ENCODE measurements at places on chromosomes 3 and 15.

GRCh38 chr15:40293905-40294895, 11.3 kb upstream of the ANKRD63 start:
- no peak for DNase-seq

GRCh38 chr3:30690199-30690598, 83.8 kb downstream of the TGFBR2 start:
- DNase-seq: no peak

- no peak for DNase-seq
These were observed 98.7 kb downstream of the PLCH1 start for GRCh38 chr3:155646128-155646527.

GRCh38 chr3:42036483-42036823, 54.7 kb upstream of the TRAK1 start:
- no peak for DNase-seq

- DNase-seq: no peak
These were observed 105.5 kb upstream of the IL12A start for GRCh38 chr3:159882790-159883779.

DNA sequence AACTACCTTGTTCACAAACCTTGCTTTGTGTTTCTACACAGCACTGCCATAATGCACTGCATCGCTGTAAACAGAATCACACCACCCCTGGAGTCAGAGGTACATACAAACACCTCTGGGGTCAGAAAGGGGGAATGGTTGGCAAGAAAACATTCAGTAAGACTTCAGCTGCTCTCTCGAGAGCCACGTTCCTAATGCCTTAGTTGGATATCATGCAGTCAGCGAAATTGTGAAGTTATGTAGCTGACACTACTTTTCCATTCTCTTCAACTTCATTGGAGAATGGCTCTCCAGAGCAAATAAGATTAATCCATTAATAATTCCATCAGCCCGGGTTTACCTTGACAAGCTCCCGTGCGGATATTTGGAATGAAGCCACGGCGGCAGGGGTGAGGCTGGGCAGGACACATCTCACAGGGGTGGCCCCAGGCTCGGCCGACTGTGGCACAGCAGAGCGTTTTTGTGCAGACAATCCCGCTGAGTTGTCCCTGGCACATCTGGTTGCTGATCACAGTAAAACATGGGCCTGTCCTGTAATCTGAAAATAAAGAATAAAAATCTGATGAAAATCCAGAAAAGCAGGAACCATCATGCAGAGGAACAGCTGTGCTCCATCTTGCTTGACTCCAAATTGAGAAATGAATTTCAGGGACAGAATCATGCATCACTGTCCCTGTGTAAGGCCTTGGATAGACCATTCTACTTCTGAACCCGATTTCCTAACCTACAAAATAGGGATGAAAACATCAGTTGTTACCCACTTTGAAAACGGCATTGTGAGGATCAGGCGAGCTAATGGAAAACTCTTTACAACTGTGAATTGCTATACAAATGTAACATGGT, 108.0 kb downstream of the FBN1 start:
- DNase-seq: no peak

GRCh38 chr15:57018151-57018550, 99.7 kb downstream of the TCF12 start:
- DNase-seq: no peak

DNA sequence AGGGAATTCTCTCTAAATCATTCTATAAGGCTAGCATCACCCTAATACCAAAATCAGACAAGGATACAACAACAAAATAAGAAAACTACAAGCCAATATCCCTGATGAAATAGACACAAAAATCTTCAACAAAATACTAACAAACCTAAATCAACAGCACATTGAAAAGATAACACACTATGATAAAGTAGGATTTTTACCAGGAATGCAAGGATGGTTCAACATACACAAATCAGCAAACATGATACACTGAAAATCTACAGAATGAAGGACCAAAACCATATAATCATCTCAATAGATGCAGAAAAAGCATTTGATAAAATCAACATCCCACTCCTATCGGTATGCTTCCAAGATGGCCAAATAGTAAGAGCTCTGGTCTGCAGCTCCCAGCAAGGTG, 39.5 kb downstream of the ALDH1A2 start:
- no peak for DNase-seq

- DNase-seq: no peak
These were observed 3.5 kb upstream of the PPIB start for GRCh38 chr15:64166102-64166890.

GRCh38 chr3:24505691-24506550, 11.3 kb upstream of the THRB start:
- no peak for DNase-seq

- no peak for DNase-seq
These were observed 41.9 kb downstream of the PCOLCE2 start for GRCh38 chr3:142846779-142847577.

DNA sequence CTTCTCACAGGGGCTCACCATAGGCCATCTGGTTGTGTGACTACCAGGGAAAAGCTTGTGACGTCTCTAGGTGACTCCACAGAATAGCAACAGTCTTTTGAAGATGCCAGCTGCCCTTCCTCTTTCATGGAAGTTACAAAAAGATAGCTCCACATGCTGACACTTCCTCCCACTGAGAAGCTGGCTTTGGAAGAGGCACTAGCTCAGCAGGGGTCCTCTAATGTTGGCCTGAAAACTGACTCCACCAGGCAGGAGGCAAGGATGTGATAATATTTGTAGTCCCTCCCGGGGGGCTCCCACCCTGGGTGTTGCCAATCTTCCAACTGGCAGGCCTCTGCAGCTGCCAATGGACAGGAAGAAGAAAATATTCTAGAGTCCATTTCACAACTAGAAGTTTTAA, 343.5 kb downstream of the NEK10 start:
- peak; percentile 21 for DNase-seq

- no peak for DNase-seq
These were observed 24.9 kb upstream of the LRIG1 start for GRCh38 chr3:66525771-66526170.

- no peak for DNase-seq
These were observed 106.3 kb downstream of the CADPS start for GRCh38 chr3:62768896-62769295.

GRCh38 chr3:155302481-155302880, 9.0 kb upstream of the STRIT1 start:
- DNase-seq: no peak

DNA sequence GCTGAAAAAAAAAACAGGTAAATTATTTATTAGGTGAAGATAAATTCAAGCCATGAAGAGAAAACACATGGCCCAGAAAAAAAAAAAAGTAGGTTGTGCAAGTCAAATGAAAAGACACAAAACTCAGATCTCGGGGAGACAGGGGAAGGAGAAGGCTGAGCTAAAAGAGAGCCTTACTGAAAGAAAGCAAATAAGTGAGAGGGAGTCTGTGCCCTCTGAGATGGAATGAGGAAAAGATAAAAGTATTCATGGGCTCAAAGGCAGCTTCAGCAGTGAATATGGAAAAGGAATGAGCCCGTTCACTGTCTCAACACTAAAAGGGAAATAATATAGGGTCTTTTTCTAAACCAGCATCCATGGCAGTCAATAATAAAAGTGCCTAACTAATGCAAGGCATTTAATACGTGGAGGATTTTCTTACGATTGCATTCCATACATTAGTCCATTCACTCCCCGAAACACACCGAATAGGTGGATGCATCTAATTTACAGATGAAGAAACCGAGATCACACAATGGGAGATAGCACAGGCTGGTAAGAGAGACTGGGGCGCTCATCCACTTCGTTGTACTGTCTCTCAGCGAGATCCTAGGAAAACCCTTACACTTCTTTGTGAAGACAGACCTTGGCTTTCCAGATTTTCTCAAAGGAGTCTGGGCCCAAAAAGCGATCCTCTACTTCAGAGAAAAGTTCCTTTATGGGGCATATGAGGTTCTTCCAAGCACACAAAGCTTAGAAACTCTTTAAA, 1.1 kb downstream of the TFDP2 start:
- no peak for DNase-seq

DNA sequence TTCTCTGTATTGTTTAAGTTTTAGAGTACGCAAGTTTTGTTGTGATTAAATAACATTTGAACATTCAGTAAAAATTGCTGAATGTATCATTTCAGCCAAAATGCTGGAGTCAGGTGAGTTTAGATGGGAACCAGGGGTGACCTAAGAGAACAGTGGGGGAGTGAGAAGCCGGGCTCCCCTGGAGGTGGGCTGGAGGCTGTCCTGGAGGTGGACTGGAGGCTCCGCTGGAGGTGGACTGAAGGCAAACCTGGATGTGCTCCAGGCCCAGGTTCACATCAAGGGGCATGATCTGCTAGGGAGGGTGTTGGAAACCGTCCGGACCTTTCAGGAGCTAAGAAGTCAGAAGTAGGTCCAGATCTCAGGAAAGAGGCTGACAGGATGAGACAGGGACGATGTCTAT, 23.7 kb downstream of the DNAJB8 start:
- no peak for DNase-seq

- DNase-seq: no peak
These were observed 219.3 kb upstream of the NR2E3 start for GRCh38 chr15:71591057-71591456.

DNA sequence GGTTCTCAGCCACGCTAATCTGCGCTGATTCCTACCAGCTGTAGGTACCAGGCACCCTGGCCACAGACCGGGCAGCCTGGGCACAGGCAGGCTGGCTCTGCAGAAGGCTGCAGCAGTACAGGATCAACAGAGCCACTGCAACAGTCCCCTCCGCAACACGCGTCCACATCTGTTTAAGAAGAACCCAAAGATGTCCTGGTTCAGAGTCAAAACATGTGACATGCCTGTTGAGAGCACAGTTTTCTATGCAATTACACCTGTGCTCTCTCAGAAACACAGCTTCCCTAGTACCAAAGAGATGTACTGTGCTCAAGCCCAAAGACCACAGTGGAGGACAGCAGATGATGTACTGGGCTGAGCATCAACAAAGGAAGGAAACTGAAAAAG, 18.8 kb downstream of the LRIG1 start:
- DNase-seq: no peak

DNA sequence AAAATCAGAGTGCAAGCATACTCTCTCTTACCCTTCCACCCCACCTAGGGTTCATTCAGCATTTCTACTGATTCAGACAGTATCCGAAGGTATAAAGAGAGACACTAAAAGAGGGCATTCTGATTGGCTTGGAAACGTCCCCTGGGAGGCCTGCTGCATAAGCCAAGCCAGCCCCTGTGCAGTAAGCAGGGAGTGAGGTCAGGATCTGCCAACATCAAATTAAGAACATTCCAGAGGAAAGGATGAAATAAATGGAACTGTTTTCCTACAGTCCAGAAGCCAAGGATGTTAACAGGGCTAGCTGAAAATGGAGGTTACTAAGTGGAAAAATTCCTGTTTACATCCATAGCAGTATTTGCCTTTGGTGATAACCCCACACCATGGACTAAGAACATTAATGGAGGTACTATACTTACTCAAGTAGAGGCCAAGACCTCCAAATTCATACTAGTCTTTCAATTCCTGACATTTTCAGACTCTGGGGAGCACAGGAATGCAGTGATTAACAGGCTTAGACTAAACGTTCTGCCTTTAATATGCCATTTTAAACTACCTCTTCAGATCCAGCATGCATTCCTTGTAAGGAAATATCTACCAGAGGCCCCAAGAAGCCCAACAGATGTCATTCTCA, 34.5 kb downstream of the NPTN start:
- no peak for DNase-seq

- DNase-seq: no peak
These were observed 59.2 kb upstream of the C15orf39 start for GRCh38 chr15:75142499-75142898.

- no peak for DNase-seq
These were observed 1.6 kb downstream of the EIF4E3 start for GRCh38 chr3:71723452-71724170.

DNA sequence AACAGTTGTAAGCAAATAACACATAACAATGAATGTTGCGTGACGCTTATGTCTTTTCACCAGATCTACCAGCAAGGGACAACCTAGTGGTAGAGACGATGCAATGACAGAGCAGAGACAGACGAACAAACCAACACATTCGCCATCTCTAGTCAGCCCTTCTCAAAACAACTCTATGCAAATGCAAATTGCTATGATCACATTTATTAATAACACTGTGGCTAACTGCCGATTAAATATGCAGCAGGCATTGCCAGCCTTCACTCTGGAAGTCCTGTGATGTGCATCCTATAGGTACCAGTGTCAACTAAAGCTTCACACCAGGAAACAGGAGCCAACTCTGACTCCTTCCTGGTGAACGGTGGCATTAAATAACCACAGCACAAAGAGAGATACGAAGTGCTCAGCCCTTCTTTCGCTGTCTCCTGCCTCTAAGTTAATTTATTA, 94.2 kb downstream of the FOXP1 start:
- no peak for DNase-seq

GRCh38 chr3:42117175-42118008, 26.2 kb downstream of the TRAK1 start:
- DNase-seq: no peak

- peak; percentile 81 for DNase-seq
These were observed 147.6 kb downstream of the IL20RB start for GRCh38 chr3:137105277-137105977.

DNA sequence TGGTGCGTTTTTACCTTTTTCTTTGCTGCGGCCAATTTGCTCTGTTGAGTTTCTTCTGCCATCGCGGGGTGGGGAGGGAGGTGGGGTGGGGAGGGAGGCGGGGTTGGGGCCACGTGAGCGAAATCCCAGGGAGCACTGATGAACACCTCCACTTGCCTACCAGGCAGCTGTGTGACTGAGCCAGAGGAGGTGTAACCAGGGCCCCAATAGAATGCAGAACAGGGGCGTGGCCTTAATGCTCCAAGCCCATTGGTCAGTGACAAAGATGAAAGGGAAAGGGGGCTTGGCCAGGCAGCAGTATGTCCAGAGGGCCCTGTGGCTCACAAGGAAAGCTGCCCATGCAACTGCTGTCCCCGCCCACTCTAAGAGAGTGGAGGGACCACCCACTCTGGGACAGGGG, 21.4 kb upstream of the OR4F6 start:
- no peak for DNase-seq

GRCh38 chr3:87997298-87997697, 61.5 kb downstream of the CGGBP1 start:
- no peak for DNase-seq

DNA sequence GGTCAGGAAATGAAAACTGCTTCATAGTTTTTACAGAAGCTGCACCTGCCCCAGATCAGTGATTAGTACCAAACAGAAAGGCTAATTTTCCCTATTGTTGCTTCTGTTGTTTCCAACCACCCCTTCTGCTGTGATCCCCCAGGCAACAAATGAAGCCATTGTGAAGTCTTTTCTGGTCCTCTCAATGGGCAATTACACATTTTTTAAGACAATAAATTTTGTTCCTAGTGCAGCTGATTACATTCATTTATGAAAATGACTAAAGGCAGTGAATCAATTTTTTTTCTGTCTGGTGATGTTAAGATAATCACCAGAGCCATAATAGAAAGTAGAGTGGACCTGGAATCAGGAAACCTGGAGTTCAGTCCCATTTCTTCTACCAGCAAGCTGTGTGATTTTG, 32.7 kb downstream of the GLDN start:
- peak; percentile 97 for DNase-seq

GRCh38 chr3:43649365-43649968, 27.7 kb upstream of the ANO10 start:
- no peak for DNase-seq

- DNase-seq: no peak
These were observed 101.2 kb upstream of the ZBTB20 start for GRCh38 chr3:115248274-115248673.

GRCh38 chr15:101051291-101052030, 132.3 kb downstream of the LRRK1 start:
- no peak for DNase-seq

All from NCI-H2081 (cell line).